Pancreas (tissue), 10 donors: ENCODE measurements at places on chromosomes 4 and X.

DNA sequence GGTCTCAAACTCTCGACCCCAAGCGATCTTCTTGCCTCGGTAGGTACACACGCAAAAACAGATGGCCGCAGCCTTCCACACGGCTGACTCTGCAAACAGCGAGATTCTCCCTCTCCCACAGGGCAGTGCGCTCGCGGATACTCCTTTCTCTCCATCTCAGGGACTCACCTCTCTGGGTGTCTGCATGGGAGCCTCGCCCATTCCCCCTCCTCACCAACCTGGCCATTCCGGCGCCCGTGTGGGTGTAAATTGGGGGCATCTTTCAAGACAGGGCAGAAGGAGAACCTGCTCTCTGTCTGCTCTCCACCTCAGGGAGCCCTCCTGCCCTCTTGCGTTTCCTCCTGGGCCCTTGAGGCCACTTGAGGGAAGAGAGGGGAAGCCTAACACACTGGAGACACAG, 4.4 kb downstream of the CTAG2 start:
- peak; percentile 37 for DNase-seq

GRCh38 chr4:96833831-96834230, 993.9 kb downstream of the PDHA2 start:
- no peak for DNase-seq

DNA sequence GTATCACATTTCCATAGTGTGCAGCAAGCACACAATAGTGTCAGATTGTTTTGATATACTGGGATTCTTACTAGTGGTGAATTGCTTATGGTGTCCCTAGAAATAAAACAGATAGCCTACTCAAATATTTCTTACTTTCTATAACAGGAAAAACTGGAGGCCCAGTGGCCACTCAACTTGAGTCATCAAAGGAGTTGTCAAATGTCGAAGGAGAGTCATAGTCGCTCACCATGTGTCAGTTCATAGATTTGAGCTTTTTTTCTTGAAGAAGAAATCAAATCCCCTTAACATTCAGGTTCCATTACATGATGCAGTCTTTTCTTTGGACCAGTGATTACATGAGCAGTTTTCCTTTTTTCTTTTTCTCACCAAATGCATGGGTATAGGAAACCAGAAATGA, 1271.0 kb downstream of the RAPGEF2 start:
- no peak for DNase-seq

GRCh38 chrX:57156397-57157049, 19.3 kb upstream of the SPIN2A start:
- no peak for DNase-seq

DNA sequence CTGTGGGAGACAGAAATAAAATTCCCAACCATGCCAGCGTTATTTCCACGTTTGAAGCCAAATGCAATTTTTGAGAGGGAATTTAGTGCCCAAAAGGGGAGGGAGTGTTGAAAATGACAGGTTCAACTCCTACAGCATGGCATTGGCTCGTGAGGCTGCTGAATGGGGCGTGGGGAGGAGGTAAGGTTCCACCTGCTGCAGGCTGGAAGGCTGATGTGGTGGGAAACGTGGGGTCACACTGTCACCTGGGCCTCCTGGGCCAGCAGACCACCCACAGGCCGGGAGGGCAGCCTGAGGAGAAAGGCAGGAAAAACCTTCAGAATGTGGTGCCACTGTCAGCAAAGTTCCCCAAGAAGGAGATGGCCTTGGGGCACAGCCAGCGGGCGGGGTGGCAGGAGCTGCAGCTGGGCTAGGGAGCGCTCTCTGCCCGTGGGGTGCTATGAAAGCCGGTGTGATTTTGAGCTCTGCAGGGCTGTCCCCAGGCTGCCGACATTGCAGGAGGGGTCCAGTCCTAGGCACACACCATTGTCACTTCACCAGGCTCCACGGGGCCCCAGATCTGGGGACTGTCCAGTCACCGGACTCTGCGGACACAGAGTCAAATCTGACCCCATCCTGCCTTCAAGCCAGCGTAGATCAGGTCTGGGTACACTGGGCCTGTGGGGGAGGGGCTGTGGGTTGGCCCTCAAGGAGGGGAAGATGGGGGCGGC, 19.6 kb downstream of the MSANTD1 start:
- DNase-seq: peak; percentile 60

GRCh38 chrX:75061701-75062100, 94.4 kb downstream of the ABCB7 start:
- DNase-seq: no peak

DNA sequence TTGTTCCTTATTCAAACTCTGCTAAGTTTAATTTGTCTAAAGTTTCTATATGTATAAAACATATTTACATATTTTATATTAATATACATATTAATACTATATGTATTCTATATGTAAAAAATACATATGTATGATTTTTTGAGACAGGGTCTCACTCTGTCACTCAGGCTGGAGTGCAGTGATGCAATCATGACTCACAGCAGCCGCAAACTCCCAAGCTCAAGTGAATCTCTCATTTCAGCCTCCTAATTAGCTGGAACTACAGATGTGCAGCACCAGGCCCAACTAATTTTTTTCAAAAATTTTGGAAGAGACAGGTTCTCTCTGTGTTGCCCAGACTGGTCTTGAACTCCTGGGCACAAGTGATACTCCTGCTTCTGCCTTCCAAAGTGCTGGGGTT, 684.9 kb downstream of the TRAM1L1 start:
- DNase-seq: no peak

DNA sequence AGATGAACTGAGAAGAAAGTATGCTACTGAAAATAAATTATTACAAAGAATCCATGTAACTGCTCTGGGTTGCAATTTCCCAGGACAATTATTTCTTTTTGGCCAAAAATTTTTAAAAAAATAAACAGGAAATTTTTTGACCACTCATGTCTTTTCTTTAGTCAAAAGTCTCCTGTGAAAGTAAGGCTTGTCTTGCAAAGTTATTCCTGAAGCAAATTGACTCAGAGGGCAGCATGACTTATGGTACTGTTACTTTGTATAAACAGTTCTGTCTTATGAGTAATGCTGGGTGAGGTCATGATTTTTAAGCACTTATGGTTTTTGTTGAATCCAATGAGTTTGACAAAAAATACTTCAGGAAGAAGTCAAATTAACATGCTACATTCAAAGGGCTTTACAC, 292.8 kb upstream of the ARSJ start:
- no peak for DNase-seq

DNA sequence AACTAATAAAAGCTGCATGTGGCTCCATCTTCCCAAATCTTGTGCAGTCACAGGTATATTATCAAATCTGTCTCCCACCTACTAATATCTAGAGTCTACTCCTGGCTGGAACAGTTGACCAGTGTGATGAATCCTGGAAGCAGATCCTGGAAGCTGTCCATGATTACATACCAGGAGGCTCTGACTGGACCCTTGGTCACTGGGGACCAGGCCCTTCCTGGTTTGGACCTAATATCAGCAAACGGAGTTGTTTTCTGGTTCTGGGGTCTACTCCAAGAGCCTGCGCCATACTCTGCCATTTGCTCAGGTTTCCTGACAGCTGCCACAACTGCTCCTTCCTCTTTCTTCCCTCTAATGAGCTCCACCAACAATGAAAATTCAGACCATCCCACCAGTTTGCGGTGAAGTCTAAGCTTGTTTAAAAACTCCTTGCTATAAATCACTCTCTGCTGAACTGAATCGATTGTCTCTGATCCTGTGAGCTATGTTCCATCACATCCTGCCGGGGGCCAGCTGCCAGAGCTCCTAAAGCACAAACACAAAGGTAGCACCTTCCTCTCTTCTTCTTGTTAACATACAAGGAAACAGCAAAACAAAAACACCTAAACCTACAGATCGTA, 114.2 kb downstream of the PALLD start:
- no peak for DNase-seq

DNA sequence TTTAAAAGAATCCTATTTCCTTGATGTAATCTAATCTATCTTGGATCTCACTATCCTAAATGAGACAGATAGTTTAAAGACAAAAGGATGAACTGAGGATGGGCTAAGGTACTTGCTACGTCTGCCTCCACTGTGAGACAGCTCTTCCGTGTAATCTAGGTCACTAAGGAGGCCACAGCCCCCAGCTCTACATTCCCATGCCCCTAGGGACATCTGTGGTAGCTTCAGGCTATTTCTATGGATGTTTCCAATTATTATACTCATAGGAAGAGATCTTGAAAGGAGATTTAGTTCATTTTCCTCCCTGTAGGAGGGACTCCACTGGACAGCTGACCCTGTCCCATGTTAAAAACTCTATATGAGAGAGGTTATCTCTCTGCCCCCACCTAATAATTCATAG, 140.8 kb upstream of the TRPC5 start:
- DNase-seq: no peak

DNA sequence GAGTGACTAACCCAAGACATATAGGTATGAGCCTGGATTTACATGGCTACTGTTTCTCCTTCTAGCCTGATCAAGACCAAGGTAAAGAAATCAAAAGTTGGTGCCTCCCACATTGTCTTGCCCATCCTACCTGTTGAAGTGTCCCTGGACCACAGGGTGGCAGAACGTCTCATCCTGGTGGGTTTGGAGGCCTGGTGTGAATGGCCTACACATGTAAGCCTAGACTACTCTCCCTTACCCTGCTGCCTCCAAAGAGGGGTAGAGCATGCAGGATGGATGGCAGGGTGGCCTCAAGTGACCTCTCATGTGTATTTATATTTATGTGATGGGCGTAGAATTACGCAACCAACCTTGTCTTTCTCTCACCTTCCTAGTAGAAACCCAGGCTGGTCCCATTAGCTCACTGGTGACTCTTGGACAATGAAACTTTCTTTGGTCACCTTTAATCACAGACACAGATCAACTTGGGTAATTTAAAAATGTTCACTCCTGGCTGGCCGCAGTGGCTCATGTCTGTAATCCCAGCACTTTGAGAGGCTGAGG, 73.3 kb upstream of the SOD3 start:
- no peak for DNase-seq

- DNase-seq: no peak
Observed at GRCh38 chr4:112517067-112517634, 1.2 kb upstream of the NEUROG2 start.

DNA sequence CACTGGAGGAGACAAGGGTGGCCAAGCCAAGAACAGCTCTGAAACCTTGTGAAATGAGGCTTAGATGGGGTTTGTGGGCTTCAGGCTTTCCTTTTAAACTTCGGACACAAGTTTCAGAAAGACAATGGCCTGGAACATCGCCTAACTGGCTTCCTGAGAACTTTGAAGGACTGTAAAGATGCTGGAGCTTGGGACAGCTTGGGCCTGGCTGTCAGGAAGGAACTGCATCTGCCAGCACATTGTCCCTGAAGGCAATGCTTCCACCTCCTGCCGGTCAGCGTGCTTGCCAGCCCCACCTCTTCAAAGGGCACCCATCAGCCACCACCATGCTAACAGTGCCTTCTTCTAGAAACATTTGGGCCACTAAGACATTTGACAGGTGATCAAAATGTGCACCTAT, 107.9 kb downstream of the DRD5 start:
- DNase-seq: no peak

GRCh38 chrX:101605728-101606127, 12.1 kb downstream of the ARMCX6 start:
- DNase-seq: no peak

DNA sequence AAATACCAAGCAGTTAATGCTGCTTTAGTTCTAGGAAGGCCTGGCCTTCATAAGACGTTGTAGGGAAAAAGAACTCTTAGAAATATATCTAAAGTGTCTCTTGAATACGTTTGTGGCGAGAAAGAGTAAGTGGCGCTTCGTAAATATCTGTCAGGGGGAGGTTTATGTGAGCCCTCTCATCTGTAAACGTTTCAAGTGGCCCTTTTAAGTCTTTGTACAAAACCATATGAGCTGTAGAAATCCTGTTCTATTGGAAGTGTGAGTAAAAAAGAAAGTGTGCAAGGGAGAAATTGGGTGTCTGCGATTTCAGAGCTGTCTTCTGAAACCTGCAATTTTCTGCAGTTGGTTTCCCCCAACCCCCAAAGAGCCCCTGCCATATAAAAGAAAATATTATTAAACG, 8.6 kb upstream of the INTU start:
- no peak for DNase-seq

- no peak for DNase-seq
Observed at GRCh38 chrX:132677233-132677716, 188.4 kb upstream of the MBNL3 start.

GRCh38 chr4:145177906-145178538, 2.4 kb downstream of the OTUD4 start:
- DNase-seq: no peak

GRCh38 chr4:93243262-93243661, 585.3 kb upstream of the ATOH1 start:
- no peak for DNase-seq

DNA sequence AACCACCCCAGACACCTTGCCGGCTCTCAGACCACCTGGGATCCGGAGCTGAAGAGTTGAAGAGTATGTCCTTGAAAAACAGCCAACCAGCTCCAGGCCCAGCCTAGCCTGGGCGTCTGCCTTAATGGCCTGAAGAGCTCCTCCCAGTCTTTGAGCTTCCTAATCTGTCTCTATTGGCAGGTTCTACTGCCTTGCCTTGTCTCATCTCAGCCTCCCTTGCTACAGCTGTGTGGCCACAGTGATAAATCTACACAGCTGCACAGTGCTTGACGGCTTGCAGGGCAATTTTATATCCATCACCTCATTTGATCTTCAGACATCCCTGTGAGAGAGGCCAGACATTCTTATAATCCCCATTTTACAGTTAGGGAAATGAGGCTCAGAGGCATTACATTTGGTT, 19.9 kb downstream of the AWAT2 start:
- DNase-seq: no peak

DNA sequence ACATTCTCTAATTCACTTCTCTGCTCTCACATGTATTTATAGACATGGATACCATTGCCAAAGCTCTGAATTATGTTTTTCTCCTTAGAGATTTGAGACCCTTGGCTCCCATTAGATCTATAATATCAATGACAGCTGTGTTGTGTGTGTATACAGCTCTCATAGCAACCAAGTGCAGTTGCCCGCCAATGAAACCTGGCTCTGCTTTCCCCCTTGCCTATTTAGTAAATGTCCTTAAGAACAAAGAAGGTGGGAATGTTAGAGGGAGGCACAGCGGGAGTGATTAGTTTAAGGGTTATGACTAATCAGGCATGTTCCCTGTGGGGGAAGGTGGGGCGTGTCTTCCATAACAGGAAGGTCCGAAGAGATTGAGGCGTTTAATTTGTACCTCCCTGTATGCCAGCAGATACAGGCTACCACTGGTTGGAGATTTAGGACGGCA, 100.5 kb upstream of the TBC1D9 start:
- no peak for DNase-seq

GRCh38 chr4:185648631-185649030, 113.3 kb upstream of the PDLIM3 start:
- DNase-seq: no peak

GRCh38 chr4:87089368-87089767, 131.1 kb downstream of the KLHL8 start:
- DNase-seq: no peak

DNA sequence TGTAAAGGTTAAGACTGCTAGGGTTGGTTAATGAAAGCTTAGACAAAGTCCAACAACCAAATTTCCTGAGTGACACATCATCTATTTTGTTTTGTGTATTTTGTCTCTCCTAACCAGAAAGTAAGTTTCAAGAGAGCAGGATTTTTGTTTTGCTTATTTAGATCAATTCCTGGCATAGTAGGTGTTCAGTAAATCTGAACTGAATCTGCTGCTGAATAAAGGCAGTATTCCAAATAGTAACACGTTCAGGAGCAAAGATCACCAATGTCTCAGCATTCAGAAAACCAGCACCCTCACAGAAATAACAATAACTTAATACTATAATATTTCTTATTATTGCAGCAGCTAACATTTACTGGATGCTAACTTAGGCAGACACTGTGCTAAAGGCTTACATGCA, 12.2 kb downstream of the FBXW7 start:
- DNase-seq: no peak

- no peak for DNase-seq
Observed at GRCh38 chr4:11158971-11159370, 269.7 kb downstream of the HS3ST1 start.
